ENCODE measurements at places on chromosomes 16 and 17.

DNA sequence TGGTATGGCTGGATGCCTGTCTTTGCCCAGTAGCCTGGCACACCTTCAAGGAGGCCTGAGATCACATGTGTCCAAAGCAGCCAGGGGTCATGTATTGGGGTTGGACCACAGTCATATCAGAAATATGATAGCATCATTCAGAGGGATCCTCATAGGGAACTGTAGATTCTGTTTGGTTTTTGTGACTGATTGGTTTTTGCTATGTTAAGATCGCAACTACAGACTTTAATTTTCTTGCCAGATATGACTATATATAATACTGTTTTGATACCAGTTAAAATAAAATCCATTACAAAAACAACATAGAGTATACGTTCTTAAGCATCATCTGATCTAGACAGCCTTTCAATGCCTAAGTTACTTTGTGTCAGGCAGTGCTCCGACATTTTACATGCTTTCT, 11.8 kb upstream of the SMPD3 start:
- no peak for DNase-seq

DNA sequence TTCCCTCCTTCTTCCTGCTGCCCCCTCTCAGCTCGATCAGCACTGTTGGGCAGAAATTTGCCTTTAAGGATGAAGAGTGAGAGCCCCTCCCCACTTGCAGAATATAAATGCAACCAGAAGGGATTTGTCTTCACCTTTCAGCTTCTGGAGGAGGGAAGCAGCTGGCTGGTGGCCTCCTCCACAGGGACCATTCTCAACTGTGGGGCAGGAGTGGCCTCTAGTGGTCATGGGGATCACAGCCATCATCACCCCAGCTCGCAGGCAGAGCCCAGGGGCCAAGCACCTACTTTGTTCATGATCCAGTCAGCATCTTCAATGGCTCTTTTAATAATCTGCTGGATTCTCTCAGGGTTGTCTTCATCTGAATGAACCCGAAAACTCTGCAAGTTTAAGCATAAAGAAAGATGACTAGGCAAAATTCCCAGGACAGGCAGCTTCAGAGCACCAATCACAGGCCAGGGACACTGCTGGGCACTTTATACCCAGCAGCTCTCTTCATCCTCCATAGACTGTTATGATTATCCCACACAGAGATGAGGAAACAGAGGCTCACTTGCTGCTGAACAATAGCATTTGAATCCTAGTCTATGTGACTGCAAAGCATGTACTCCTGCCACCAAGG, 13.1 kb downstream of the LYRM9 start:
- DNase-seq, result peak; percentile 53

GRCh38 chr17:78953356-78954350, 26.1 kb downstream of the LGALS3BP start:
- no peak for DNase-seq

GRCh38 chr17:62745806-62746205, 62.3 kb downstream of the MARCHF10 start:
- DNase-seq, result no peak

GRCh38 chr17:9696279-9697044, 51.1 kb downstream of the USP43 start:
- no peak for DNase-seq

DNA sequence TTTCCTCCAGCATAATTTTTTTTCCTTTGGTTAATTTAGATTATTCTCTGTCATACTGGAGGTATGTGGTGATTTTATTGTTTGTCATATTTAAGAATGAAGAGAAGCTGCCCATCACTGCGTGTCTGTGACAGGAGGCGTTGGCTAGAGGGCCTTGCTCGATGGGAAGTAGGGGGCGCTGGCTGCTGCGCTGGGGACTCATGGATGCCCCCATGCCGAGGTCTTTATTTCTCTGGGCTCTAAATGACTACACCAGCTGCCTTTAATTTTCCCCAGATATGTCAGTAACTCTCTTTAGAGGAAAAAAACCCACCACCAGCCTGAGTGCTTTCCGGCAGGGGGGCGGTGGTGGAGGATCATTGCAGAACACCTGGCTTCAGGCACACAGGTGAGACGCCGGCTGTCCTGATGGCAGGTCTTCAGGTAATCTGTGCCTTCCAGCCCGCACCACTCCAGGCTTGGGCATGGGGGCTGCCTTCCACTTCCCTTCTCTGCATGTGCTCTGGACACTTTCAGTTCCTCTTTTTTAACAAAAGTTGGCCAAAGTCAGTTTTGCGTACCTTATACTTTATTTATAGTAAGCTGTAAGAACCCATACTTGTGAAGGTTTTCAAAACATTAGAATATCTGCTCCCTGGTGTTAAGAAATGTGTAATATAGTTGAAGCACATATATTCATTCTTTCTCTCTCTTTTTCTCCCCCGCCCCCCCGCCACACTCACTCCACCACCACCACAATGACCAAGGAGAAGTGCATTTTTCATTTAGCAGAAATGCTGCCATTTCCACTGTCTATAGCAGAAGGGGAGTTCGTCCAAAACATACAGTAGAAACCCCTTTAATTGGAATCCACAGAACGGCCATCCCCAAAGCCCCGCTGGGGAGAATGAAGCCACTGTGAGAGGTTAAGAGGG, 192.7 kb downstream of the RPTOR start:
- DNase-seq, result no peak

DNA sequence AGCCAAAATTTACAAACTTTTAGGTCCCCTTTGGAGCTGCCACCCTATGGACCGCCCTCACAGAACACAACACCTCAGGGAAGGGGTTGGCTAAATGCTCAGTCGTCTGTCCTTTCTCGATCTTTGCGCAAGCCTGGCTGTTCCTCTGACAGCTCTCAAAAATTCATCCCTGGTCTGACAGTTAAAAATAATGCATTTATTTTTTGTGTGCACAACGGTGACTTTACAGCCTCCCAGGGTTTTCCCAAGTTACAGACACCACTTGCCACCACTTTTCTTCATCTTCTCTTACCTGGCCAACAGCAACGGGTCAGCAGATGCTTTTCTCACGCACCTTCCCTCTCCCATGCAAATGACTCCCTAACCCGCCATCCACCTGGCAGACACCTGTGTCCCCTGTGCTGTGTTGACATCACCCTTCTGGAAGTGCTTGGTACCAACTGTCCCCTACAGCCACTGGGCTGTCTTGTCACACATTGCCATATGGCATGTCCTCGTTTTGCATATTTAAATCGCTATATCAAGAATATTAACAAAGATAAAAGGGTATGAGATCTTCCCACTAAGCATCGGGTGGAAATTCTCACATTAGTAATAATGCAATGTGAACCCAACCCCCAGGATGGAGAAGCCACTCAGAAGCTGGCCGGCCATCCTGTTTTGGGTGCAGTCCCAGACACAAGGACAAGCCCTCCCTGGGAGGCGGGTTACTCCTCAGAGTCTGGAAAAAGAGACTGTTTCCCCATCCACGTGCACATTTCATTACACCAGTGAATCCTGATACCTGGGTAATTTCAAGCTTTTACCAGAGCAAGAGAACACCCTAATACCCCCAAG, 187.0 kb downstream of the ZFHX3 start:
- no peak for DNase-seq

DNA sequence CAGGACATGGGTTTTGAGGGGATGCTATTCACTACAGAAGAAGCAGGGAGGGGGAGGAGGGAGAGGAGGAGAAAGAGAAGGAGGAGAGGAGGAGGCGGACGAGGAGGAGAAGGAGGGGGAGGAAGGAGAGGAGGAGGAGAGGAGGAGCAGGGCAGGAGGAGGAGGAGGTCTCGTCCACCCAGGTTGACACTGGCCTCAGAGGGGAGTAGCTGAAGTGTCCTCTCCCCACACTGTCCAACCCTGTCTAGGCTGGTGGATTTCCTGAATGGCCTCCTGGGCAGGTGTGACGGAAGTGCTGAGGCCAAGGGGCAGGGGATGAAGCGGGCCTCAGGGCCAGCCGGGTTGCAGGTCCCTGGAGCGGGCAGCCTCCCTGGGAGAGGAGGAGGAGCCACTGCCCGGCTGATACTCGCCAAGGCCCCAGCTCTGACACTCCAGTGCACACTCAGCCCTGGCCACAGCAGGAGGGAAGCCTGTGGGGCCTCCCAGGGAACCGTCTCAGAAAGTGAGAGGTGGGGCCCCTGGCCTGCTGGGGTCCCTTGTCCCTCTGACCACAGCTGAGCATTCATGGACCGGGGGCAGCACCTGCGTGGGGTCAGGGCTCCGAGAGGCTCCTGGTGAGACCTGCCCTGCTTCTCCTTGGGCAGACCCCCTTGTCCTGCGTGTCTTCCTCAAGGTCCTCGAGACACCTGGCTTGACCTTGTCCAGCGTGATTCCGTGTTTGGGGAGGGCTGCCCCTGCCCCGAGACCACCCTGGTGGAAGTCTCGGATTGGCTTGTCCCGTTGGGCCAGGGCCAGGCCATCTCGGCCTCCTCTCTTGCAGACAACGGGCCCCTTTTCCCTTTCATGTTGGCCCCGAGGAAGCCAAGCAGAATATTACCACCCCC, 200.6 kb upstream of the CIBAR2 start:
- DNase-seq, result no peak

DNA sequence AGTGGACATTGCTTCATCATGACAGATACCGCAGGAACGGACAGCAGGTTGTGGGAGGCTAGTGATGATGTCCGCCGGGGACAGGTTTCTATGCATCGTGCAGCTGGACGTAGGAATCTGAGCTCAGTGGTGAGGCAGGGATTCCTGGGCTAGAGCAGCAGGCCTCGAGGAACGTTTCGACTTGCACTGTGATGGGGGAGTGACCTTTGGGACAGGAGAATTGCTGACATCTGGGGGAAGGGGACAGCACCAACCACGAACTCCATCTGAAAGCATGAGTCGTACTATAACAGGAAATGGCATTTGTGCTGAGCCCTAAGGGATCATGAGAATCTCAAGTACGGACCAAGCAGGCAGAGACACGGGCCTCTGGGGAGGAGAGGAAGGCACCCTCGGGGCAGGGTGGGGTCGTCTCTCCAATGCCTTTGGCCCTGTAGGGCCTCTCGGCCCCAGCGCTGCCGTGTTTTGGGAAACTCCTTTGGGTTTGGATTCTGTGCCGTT, 65.8 kb upstream of the ENDOV start:
- DNase-seq, result no peak

All from CD4-positive, alpha-beta T cell treated with Interleukin-15 for 4 hours (primary cell).